ENCODE measurements at places on chromosomes 11 and 22. TPM values are rescaled to one million over a fixed set of nuclear protein-coding genes. Genes with fewer than 3 reads are reported as not detected.

Gene KCTD14
- 0.19 TPM for total RNA-seq

Gene PRG3
- not detected for total RNA-seq

Gene SHANK3
- total RNA-seq = 0.04 TPM

DNA sequence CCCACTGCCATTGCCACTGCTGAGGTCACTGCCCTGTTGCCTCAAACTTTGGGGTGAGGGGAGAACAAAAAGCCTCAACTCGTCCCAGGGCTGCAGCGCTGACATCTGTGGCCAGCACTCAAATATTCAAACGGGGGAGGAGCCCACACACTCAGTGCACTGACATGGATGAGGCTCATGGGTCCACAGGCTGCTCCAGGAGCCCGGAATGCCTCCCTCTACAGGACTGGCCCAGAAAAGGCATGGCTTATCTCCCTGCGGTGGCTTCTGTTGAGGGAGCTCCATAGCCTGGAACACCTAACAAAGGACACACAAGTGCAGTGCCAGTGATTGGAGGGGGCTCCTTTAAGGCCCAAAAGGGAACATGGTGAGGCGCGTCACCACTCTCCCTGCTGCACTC lies 341.1 kb upstream of the LUZP2 start:
- DNase-seq = no peak
- no peak overlapping the region for H3K27ac ChIP-seq
- H3K27me3 ChIP-seq = no peaks in the 10 kb centered on the region
- no peaks in the 10 kb centered on the region for H3K36me3 ChIP-seq
- no peaks in the 10 kb centered on the region for H3K4me1 ChIP-seq

DNA sequence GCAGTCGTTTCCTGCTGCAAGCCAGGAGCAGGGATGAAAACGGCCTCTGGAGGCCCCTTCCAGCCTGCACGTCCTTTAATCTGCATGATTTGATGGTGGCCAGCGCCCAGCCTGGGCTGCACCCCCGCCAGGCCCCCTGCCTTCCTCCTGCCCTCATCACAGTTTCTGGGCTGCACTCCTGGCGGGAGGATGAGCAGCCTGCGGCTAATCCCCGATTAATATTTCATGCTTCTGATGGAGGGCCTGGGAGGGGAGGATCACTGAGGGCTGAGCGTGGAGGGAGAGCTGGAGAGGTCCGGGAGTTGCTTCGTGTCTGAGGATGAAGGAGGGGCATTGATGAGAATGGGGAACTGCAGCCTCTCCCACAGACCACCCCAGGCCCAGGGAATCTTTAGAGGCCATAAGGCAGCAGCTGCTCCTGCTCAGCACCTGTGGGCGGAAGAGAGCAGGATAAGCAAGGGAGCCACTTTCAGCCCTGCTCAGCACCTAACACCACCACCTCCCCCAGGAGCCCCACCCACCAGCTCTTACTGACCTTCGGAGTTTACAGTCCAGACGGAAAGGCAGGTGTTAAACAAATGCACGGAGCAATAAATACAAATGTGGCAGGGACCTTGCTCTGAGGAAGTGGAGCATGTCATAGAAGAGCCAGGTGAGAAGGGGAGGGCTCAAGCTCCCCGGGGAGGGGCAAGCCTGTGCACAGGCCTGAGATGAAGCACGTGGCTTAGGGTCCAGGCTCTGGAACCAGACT lies 135.0 kb upstream of the NECTIN1 start:
- no peak overlapping the region for H3K4me3 ChIP-seq
- no peaks in the 10 kb centered on the region for H3K4me1 ChIP-seq
- peaks cover 13% of the 10 kb centered on the region for H3K27me3 ChIP-seq

GRCh38 chr11:133386852-133387251 lies 145.4 kb downstream of the OPCML start:
- H3K27ac ChIP-seq = no peak overlapping the region
- DNase-seq = no peak
- no peaks in the 10 kb centered on the region for H3K27me3 ChIP-seq

- no peaks in the 10 kb centered on the region for H3K36me3 ChIP-seq
- H3K4me3 ChIP-seq = no peak overlapping the region
- H3K27me3 ChIP-seq = peaks cover 9% of the 10 kb centered on the region
- no peak overlapping the region for H3K27ac ChIP-seq
Measured at GRCh38 chr11:102837156-102837555, 6.3 kb downstream of the MMP3 start.

DNA sequence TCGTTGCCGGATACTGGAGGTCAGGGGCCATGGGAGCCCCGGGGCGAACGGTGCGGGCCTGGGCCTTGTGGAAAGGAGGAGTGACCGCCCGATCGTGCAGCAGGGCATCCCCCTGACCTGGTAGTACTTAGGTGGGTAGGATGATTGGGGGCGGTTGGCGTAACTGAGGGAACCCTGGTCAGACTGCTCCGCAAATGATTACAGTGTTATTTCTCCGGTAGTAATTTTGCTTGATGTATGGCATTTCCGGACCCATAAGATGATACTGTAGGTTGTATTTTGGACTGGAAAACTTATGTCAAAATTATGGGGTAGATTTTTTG lies 762 bp downstream of the MTMR3 start:
- H3K4me1 ChIP-seq = peaks cover 9% of the 10 kb centered on the region
- peaks cover 3% of the 10 kb centered on the region for H3K36me3 ChIP-seq

DNA sequence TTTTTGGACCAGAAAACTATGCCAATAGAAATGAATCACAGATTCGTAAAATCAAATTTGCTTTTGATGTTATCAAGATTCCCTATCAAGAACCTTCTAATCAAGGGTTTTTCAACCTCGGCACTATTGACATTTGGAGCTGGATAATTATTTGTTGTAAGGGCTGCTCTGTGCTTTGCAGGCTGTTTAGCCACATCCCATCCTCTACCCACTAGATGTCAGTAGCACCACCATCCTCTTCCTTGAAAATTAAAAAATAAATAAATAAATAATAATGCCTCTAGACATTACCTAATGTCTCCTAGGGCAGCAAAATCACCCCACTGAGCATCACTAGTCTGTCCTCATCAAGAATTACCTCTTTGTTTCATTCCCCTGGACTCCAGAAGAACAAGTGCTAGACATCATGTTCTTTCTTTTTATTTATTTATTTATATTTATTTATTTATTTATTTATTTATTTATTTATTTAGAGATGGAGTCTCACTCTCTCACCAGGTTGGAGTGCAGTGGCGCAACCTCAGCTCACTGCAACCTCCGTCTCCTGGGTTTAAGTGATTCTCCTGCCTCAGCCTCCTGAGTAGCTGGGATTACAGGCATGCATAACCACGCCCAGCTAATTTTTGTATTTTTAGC lies 744.7 kb downstream of the KCNA4 start:
- no peaks in the 10 kb centered on the region for H3K27me3 ChIP-seq
- H3K4me3 ChIP-seq = no peak overlapping the region
- DNase-seq = no peak
- no peaks in the 10 kb centered on the region for H3K4me1 ChIP-seq
- no peaks in the 10 kb centered on the region for H3K36me3 ChIP-seq

Gene OR52H1
- not detected for total RNA-seq

Gene MYBPC3
- total RNA-seq = not detected

DNA sequence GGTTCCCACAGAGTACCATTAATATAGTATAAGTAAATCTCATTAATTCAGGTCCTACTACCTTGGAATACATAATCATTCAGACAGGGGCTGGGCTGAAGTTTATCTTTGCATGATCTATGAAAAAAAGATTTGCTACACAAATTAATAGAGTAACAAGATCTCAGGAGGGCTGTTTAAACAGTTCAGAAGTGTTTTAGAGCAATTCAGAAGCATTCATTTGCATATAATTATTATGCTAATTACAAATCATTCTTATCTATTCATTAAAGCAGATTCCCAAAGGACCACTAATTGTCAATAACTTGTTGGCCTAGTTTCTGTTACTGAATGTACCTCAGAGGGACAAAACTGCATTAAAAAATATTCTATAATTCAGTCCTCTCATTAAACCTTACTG lies 40.5 kb downstream of the PITPNB start:
- peaks cover 11% of the 10 kb centered on the region for H3K36me3 ChIP-seq
- no peak overlapping the region for H3K27ac ChIP-seq

DNA sequence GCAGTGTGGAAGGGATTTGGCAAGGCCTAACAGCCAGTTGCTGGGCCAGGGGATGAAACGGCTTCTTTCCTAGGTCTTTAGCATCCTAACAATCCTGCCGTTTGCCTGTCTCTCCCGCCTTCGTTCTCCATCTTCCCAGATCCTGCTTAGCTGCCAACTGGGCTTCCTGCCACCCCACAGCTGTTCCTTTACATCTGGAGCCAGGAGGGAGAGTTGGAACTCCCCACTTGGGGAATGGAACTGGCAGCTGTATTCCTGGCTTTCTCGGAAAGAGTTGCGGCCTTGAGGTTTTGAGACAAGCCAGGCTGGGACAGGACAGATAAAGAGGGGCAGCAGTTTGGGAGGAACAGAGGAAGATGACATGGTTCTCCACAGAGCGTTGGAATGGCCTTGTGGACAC lies 59.6 kb downstream of the ST3GAL4 start:
- H3K4me1 ChIP-seq = peaks cover 11% of the 10 kb centered on the region
- no peaks in the 10 kb centered on the region for H3K36me3 ChIP-seq
- H3K27ac ChIP-seq = no peak overlapping the region
- H3K4me3 ChIP-seq = no peak overlapping the region

Gene DDX25
- total RNA-seq = not detected

Gene SAA4
- not detected for total RNA-seq

DNA sequence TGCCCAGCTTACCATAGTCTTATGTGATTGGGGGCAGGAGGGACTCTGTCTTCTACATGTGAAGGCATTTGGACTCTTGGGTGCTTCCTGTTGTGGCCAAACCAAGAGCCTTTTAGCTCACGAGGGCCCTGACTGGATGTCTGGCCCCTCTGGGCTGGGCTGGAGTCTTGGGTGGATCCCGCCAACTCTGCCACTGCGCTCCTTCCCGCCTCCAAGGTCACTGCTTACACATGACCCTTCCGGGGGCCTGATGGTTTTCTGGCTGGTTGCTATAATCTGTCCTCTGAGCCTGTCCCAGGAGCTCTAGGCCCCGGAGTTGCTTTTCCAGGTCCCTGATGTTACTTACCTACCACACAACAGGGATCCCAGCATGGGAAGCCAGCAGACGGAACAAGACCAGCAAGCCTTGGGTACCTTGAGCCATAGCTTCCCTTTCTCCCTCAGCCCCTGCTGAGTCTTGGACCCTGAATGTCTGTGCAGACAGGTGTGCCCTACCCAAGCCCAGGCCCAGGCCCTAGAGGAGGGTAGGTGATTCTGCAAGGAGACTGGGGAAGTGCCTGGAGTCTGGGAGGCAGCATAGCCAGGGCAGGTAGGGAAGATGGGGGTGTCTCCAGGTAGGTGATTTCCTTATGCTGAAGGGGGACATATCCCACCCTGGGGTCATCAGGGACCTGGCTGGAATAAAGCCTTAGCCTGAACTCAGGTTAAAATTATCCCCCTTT lies 100.3 kb downstream of the TSPAN18 start:
- no peaks in the 10 kb centered on the region for H3K36me3 ChIP-seq
- DNase-seq = no peak
- no peak overlapping the region for H3K4me3 ChIP-seq

GRCh38 chr22:35555483-35555890 lies 14.9 kb downstream of the RASD2 start:
- H3K4me1 ChIP-seq = peaks cover 18% of the 10 kb centered on the region
- H3K27me3 ChIP-seq = peaks cover 15% of the 10 kb centered on the region
- DNase-seq = no peak
- no peaks in the 10 kb centered on the region for H3K36me3 ChIP-seq
- no peak overlapping the region for H3K27ac ChIP-seq

- H3K4me3 ChIP-seq = no peak overlapping the region
- no peaks in the 10 kb centered on the region for H3K27me3 ChIP-seq
- no peak overlapping the region for H3K27ac ChIP-seq
- no peak for DNase-seq
- peaks cover 4% of the 10 kb centered on the region for H3K36me3 ChIP-seq
Measured at GRCh38 chr11:76124905-76125770, 81.2 kb downstream of the WNT11 start.

DNA sequence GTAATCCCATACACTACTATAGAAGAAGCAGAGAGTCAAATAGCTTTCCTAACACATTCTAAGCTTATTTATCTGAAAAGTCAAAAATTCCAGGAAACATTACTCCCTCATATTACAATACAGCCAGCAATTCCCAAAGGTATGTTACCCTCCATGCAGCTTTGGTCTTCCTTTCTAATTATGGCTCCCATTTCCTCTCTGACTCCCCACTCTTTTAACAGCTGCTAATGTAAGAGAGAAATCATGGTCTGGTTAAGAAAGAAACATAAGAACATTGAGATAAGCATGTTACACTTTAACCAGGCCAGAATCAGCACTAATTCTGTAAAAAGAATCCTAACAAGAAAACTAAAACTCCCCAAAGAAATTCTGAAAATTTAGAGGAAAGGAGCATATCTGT lies 6.8 kb downstream of the PPP2R1B start:
- no peak overlapping the region for H3K4me3 ChIP-seq
- H3K4me1 ChIP-seq = peaks cover 21% of the 10 kb centered on the region
- no peak for DNase-seq
- peaks cover 66% of the 10 kb centered on the region for H3K36me3 ChIP-seq

Gene INTS4
- 50.3 TPM for total RNA-seq

DNA sequence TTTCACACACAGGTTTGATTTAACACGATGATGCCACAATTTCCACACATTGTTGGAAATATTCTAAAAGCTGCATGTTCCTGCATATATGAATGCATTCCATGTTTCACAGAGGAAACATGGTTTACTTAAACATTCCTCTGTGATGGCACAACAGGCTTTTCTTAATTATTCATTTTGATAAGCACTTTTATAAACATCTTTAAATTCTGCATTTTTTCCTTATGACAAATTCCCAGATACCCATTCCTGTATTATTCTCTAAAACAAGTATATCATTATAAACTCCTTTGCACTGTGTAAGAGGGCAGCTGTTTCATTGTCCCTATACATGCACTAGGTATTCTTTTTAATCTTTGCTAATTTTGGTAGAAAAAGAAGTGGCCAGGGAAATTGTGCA lies 532.3 kb downstream of the SOX6 start:
- no peak overlapping the region for H3K4me3 ChIP-seq
- no peak for DNase-seq

Gene PTPN5
- not detected for total RNA-seq

DNA sequence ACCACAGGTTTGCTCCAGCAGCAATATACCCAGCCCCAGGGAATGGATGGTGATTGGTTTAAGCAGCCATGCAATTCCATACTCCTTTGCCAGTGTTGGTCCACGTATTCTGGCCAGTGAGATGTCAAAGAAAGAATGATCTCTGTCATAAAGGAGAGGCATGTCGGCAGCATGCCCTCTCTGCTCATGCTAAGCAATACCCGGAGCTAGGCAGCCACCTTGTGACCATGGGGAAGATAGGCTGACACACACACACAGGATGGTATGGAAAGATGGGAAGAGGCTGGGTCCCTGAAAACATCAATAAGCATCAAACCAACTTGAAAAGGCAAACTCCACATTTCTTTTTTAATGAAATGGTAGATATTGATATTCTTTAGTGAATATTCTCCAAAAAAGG lies 5.1 kb downstream of the ABCC8 start:
- DNase-seq = no peak
- no peak overlapping the region for H3K27ac ChIP-seq
- no peaks in the 10 kb centered on the region for H3K36me3 ChIP-seq

Gene KIRREL3
- total RNA-seq = not detected

- no peak overlapping the region for H3K4me3 ChIP-seq
- H3K27me3 ChIP-seq = peaks cover 6% of the 10 kb centered on the region
- peak; percentile 73 for DNase-seq
- no peak overlapping the region for H3K27ac ChIP-seq
- no peaks in the 10 kb centered on the region for H3K4me1 ChIP-seq
- no peaks in the 10 kb centered on the region for H3K36me3 ChIP-seq
Measured at GRCh38 chr22:24758164-24758799, 16.2 kb downstream of the PIWIL3 start.
